ENCODE measurements at places on chromosomes 7 and 10. TPM values are rescaled to one million over a fixed set of nuclear protein-coding genes. Genes with fewer than 3 reads are reported as not detected.

The ANKRD22 gene
- total RNA-seq = not detected

DNA sequence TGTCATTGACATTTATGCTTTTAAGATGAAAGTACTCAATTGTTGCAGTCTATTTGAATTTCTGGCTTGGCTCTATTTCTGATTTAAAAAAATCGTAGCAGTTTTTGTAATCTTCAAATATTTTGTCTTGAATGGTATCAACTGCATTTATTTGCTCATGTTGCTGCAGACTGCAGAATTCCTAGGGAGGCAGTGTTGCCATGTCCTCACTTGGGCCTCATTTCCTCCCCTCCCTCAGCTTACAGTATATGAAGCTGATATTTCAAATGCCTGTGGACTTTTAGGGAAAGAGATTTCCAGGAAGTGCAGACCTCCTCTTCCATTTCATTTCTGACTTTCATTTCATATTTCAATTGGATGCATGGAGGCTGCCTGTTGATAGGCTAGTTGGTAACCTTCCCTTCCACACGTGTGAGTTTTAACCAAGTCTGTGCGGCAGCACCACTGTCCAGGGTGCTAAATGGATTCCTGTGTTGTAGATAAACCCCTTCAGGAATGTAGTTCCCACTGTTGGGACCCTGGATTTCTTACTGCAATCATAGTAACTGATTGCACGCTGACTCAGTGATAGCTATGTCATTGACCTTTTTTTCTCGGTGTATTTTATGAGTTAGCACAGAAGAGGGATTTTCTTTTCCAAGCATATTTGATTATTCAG is 17.5 kb downstream of the VPS50 start:
- peak; percentile 16 for DNase-seq

- DNase-seq = no peak
Observed at GRCh38 chr10:84049645-84050011, 89.7 kb upstream of the GHITM start.

DNA sequence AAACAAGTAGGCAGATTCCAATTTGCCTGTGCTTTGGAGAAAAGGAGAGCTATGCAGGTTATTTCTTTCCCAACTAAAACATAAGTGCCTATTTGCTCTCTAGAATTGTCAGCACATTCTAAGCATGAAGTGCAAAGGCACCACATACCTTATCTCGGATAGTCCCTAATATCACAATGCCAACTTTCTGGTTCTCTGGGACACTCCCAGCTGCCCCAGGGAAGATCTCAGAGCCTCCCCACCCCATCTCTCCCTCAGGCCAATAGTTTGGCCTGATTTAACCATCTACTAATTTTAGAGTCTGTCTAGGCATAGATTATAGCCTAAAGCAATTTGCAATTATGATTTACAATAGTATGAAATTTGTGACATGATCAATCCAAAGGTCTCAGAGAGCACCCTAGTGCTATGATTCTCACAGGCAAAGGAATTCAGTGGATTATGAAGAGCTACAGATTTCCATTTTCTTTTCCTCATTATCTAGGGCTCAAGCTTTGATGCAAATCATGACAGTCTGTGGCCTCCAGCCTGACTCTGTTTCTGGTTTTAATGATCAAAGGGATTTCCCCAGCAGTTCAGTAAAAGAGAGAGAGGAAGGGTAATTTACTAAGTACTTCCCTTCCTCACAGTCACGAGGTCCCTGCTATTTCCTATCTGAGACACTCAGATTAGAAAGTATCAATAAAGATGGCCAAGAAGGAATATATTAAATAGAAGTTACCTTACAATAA is 29.0 kb upstream of the IL6 start:
- DNase-seq = peak; percentile 67

DNA sequence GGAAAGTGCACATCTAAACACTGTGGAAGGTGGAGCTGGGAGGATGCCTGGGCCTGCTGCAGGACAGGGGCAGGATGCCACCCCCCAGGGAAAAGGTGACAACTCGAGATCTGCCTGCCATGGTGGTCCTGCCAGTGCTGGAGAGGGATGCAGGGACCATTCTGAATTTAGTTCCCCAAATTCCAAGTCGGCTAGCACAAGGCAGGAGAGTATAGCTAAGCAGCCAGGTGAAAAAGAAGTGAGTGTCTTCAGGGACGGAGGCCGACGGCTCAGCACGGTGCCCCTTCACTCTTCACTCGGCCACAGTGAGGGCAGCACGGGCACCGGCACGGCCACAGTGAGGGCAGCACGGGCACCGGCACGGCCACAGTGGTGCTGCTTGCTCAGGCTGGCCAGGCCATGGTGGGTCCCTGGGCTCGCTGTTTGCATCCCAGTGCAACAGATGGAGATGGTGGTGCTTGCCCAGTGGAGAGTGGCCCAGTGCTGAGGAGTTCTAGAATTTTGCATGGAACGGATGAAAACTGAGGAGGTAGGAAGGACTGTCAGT is 161.3 kb upstream of the SHH start:
- DNase-seq = no peak

The AQP1 gene
- 147 TPM for total RNA-seq

DNA sequence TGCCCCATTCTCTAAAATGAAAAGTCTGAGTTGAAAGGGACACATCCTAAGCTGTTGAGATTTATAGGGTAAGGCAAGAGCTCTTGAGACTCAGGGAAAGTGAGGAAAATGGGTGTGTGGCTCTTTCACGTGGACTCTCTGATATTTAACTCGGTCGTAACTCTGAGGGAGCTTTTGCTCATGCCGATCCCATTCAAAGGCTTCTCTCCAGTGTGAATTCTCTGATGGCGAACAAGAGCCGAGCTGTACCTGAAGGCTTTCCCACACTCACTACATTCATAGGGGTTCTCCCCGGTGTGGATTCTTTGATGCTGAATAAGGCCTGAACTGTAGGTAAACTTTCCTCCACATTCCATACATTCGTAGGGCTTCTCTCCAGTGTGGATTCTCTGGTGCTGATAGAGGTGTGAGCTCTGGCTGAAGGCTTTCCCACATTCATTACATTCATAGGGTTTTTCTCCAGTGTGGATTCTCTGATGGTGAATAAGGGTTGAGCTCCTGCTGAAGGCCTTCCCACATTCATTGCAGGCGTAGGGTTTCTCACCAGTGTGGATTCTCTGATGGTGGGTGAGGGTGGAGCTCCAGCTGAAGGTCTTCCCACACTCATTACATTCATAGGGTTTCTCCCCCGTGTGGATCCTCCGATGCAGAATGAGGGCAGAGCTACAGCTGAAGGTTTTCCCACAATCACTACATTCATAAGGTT is 10.4 kb downstream of the ZNF3 start:
- DNase-seq = no peak

The PARD3 gene
- total RNA-seq = 54.7 TPM

DNA sequence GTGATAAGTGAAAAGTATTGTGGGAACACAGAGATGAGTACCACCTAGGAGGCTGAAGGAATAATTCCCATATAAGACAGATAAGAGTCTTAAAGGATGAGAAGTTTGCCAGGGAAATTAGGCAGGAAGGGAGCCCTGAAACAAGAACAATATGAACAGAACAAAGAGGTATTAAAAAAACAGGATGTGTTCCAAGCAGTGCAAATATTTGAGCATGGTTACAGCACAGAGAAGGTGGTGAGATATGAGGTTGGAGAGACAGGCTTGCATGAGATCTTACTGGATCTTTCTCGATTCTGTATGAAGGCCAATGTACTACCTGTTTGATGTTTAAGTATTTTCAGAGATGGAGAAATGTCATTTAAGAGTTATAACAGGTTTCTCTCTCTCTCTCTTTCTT is 20.3 kb downstream of the TAC1 start:
- no peak for DNase-seq

- no peak for DNase-seq
Observed at GRCh38 chr7:112504093-112504695, 23.4 kb downstream of the LSMEM1 start.

The LRRC18 gene
- total RNA-seq = not detected

- peak; percentile 89 for DNase-seq
Observed at GRCh38 chr7:6577369-6578113, at the start of gene ZDHHC4. Gene ZDHHC4 (plus strand): TSS chr7:6577454. CDS start chr7:6580562, 3,108 bp downstream.

The CTTNBP2 gene
- 0.34 TPM for total RNA-seq

- peak; percentile 65 for DNase-seq
Observed at GRCh38 chr7:125670926-125671572, 741.4 kb upstream of the POT1 start.

DNA sequence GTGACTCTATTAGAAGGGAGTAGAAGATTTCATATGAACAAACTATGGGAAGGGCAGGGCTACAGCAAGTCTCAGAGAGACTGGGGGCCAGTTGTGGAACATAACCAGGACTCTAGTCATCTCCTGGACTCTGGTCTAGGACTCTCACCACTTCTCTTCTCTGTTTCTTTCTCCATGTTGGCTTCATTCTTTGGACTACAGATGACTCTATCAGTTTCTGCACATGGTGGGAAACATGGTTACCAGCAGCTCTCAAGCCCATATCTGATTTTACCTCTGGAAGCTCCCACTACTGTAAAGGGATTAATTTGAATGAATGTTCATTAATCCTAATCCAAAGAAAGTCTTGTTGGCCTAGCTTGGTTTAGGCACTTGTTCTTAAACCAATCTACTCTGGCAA is 84.7 kb downstream of the LRGUK start:
- DNase-seq = no peak

The FRMD4A gene
- 51.8 TPM for total RNA-seq

The FAM13C gene
- total RNA-seq = 16.7 TPM

DNA sequence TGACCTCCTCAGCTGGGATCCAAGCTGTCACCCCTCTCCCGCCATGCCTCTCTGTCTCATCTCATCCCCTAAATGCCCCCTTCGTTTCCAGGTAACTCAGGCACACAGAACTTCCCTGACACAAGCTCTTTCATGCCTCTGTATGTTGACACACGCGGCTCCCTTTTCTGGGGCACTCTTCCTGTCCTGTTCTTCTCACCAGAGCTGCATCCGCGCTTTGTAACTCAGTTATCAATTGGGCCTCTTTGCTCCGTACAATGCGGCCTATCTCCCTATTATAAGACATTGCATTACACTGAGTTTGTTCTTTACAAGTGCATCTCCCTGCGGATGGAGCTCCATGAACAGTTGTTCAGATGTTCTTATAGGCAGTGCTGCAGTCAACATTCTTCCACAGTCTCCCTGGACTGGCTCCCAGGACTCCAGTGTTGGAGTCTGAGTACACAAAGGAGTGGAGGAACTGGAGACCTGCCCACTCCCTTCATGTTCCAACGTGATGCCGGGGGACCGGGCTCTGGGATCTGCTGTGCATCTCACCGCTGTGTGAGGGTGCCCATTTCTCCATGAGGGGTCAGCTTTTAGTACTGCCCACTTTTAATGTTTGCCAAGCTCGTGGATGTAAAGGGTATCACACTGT is 56.9 kb upstream of the TNS3 start:
- DNase-seq = no peak

The NPFFR1 gene
- not detected for total RNA-seq

The C10orf105 gene
- total RNA-seq = under 0.01 TPM

The AOC1 gene
- total RNA-seq = not detected

GRCh38 chr10:81995254-81995653 is 120.3 kb downstream of the NRG3 start:
- DNase-seq = no peak

DNA sequence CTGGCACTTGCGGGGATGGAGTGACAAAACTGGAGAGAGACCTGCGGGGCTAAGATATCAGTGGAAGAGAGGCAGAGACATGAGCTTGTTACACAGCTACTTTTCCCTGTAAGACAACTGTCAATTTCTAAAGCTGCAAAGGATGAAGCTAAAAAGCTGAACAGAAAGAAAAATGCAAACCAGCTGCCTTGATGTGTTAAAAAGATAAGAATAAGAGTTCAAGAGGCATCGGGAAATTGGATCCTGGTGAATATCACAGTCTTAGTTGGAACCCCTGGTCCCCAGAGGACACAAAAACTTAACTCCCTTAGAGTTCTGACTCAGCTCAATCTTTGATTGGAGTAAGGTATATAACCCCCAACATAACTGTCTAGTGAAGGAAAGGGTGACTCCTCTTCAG is 38.8 kb downstream of the VPS41 start:
- DNase-seq = no peak

GRCh38 chr7:99733448-99733847 is 1.5 kb downstream of the CYP3A7 start:
- DNase-seq = peak; percentile 13

DNA sequence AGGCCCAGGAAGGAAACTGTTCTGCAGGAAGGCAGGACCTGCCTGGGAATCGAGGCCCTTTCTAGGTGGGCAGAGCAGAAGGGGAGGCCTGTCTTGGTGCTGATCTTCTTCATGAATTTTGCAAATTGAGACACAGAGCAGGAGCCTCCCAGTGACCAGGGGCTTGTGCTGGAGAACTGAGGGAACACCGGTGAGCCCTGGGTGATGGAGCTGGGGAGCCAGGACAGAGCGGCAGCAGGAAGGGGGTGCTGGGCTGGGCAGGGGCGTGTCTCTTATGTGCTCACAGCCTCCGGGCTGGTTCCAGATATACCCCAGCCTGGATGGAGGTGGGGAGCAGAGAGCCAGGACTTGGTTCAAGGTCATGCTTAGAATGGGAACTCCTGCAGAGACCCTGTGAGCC is 139.9 kb downstream of the C10orf105 start:
- no peak for DNase-seq

The NKX2-3 gene
- not detected for total RNA-seq

The DENND2A gene
- 1.0 TPM for total RNA-seq

DNA sequence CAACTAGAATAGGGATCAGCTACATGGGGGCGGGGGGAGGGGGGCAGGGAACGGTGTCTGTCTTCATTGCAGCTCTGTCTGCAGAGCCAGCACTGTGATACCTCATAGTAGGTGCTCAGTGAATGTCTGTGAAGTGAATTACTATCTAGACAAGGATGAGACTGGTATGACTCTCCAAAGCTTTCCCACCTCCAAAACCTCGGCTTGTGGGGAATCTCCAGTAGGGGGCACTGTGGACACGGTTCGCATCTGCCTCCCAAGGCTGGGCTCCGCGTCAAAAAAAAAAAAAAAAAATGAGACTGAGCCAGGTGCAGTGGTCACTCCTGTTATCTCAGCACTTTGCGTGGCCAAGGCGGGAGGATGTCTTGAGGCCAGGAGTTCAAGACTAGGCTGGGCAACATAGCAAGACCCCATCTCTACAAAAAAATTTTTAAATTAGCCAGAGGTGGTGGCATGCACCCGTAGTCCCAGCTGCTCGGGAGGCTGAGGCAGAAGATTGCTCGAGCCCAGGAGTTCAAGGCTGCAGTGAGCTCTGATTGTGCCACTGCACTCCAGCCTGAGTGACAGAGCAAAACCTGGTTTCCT is 9.6 kb downstream of the TRIM56 start:
- peak; percentile 86 for DNase-seq

- DNase-seq = no peak
Observed at GRCh38 chr7:42605406-42606192, 306.3 kb downstream of the C7orf25 start.

GRCh38 chr10:80324891-80325364 is 31.6 kb downstream of the DYDC1 start:
- no peak for DNase-seq
